ENCODE measurements at places on chromosomes 11 and 22.

DNA sequence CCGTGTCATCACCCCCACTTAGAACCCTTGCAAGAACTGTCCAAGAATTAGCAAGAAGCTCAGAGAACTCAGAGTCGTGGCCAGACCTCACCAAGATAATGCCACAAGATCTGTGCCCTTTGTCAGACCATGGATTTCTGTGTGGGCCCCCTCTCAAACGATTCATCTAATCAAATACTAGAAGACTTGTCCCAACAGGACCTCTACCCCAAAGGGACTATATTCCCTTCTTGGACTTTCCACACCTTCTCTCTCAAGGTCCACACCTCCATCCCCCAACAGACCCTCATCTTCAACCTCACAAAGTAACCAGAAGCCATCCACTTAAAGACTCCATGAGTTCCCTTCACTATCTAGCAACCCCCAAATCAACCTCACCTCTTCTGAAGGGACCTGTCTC lies 2.8 kb downstream of the POLR3H start:
- no peak for DNase-seq

GRCh38 chr11:15665368-15665871 lies 550.7 kb downstream of the INSC start:
- DNase-seq = no peak

GRCh38 chr11:64235437-64236161 lies 1.2 kb downstream of the VEGFB start:
- no peak for DNase-seq

- DNase-seq = no peak
These were observed 12.4 kb upstream of the MTMR3 start for GRCh38 chr22:29870574-29870973.

DNA sequence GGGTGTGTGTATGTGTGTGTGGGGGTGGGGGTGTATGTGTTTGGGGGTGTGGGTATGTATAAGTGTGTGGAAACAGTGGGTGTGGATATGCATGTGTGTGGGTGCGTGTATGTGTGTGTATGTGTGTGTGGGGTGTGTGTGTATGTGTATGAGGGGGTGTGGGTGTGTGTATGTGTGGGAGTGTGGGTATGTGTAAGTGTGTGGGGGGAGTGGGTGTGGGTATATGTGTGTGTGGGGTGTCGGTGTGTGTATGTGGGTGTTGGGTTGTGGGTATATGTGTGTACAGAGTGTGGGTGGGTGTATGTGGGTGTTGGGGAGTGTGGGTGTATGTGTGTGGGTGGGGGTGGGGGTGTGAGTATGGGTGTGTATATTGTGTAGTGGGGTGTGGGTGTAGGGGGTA lies 206.0 kb downstream of the OPCML start:
- no peak for DNase-seq

DNA sequence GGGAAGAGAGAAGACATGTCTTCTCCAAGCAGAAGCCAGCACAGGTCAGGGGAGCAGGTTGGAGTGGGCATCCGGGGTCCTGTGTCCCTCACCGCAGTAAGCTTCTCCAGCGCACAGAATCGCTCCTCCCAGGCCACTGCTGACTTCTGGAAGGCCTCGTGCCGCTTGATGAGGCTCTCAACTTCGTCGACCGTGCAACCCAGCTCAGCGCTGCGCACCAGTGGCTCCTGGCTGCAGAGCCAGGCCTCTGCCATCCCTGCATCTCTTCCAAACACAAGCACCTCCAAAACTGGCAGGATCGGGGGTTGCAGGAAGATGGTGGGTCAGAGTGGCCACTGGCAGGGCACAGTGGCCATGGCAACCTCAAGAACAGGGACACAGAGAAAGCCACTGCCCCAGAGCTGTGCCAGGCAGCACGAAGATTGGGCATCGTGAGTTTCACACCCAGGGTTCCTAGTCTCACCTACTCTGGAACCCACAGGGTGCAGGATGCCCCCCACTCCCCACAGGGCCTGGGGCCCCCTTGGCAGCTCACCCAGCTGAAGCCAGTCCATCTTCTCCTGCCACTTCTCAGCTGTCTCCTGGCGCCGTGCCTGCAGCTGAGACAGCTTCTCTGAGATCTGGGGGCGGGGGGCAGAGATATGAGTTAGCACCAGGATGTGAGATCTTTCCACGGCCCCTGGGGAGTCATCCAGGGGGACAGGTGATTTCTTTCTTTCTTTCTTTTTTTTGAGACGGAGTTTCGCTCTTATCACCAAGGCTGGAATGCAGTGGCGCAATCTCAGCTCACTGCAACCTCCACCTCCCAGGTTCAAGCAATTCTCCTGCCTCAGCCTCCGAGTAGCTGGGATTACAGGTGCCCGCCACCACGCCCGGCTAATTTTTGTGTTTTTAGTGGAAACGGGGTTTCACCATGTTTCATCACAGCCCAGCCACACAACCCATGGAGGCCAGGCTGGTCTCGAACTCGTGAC lies 11.2 kb upstream of the RBM4B start:
- DNase-seq = no peak

GRCh38 chr22:39745789-39746188 lies 147.8 kb downstream of the ENTHD1 start:
- no peak for DNase-seq

GRCh38 chr22:17167486-17167885 lies 8.4 kb upstream of the HDHD5 start:
- no peak for DNase-seq

- DNase-seq = no peak
These were observed 32.3 kb downstream of the PIWIL4 start for GRCh38 chr11:94599510-94599909.

GRCh38 chr11:10021563-10021962 lies 272.5 kb downstream of the SBF2 start:
- DNase-seq = no peak

GRCh38 chr11:64324692-64325469 lies 7.0 kb downstream of the PRDX5 start:
- DNase-seq = no peak

DNA sequence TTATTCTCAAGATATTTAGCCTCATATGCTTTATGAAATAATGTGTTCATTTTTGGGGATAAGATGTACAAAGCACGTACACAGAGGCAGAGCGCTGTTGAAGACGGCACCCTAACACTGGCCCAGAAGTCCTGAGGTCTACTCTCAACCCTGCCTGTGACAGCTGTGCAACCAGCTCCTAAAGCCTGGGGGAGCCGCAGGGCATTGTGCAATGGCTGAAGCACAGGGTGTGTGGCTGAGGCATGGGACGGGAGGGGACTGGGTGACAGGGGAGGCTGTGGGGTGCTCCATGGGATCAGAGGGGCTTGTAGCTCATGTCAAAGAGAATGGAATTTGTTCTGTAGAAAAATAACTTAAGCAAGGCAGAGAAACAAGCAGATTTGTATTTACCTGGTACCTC lies 27.7 kb downstream of the FAM227A start:
- DNase-seq = no peak

DNA sequence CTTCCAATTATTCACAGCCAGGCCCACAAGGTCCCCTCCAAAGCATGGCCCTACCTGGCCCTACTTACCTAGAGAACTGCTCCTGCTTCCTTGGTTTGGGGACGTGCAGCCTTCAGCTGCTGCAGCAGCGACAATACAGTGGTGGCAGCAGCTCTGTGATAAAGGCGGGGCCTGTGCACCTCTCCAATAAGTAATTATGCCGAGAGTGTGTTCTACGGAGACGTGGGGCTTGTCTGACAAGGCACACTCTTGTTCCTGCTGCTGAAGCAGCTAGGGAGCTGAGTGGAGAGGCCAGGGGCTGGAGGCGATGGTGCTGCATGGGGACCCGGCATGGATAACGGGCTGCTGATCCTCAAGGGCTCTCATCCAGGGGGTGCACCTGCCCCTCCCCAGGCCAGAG lies 98.0 kb upstream of the THY1 start:
- no peak for DNase-seq

DNA sequence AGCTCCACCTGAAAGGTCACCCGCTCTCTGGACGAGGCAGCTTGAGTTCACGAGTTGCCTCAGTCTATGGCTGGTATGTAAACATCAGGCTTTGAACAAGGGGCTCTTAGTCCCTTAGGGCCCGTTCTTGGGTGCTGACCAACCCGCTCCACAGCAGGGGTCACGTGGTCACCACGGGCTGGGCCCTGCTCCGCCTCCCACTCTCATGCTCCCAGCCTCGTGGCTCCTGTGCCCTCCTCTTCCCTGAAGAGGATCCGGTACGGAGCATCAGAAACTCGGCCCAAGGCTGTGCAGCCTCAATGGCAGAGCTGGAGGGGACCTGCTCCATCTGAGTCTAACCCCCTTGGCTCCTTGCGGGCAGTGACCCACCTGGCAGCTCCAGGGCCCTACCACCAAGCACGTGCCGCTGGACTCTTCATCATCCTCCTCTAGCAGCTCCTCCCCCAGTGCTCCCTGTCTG lies 54.2 kb upstream of the TTLL12 start:
- no peak for DNase-seq

DNA sequence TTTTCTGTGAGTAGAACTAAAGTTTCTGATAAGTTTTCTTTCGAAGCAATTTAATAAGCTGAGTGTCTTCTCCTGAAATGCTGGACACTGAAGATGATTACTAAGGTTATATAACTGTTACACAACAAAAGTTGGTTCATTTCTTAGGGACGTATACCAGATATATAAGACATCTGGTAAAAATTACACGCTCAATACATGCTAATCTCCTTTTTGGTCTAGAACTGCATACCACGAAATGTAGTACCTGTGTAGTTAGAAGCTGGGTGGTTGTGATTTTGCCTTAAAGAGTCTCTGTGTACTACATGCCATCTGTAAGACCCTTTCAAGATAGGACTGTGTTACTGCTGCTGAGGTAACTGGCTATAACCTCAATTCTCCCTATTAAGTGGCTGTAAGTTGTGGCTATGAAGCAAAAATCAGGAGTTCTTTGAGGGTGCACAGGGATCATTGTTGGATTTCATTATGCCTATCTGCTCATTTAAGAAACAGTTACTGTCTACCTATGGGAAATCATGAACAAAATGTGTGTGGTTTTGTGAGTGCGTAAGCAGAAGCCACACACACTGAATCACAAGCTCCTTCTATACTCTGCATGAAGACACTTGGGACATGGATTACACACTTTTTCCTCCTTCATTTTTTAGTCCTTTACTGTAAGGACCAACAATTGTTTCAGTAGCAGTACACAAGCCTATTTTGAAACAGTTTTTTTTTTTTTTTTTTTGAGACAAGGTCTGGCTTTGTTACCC lies 195.9 kb downstream of the SWAP70 start:
- DNase-seq = no peak

GRCh38 chr22:47716890-47717615 lies 954.6 kb downstream of the TBC1D22A start:
- no peak for DNase-seq

- no peak for DNase-seq
These were observed 10.5 kb upstream of the MYEOV start for GRCh38 chr11:69283446-69283845.

GRCh38 chr22:26095256-26095956 lies 73.9 kb upstream of the SEZ6L start:
- DNase-seq = no peak

DNA sequence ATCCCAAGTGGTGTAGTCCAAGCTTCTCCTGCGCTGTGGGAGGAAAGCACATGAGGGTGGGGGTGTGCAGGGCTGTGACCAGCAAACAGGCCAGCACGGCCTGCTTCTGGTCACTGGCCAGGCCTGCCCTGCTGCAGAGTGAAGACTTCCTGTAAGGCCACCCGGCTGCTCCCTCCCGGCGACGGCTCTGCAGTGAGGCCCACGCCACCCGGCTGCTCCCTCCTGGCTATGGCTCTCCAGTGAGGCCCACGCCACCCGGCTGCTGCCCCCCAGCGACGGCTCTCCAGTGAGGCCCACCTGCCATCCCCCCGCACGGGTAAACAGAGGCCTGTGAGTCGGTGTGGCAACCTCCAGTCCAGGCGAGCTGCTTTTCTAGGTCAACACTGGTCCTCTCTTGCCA lies 31.4 kb upstream of the BRSK2 start:
- no peak for DNase-seq

- no peak for DNase-seq
These were observed 30.2 kb downstream of the MUC5B start for GRCh38 chr11:1253103-1253485.

DNA sequence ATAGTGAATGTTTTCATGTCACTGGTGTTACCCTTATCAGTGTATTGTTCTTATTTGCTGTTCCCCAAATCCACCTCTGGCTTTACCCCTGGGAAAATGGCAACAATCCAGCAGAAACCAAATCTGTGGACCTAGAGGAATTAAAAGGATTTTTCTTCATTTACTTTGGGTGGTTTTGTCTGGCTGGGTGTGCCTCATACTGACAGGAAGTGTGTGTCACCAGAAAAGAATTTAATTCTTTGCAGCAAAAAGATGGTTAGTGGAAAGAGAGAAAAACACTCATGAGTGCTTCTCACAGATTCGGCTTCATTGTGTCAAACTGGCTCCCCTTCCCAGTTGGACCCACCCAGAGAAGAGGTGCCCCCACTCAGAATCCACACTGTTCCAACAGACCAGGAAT lies 38.9 kb downstream of the FZD4 start:
- no peak for DNase-seq

- no peak for DNase-seq
These were observed 9.7 kb downstream of the MRGPRD start for GRCh38 chr11:68970921-68971636.

- no peak for DNase-seq
These were observed 113.2 kb downstream of the FEZ1 start for GRCh38 chr11:125382822-125383221.

DNA sequence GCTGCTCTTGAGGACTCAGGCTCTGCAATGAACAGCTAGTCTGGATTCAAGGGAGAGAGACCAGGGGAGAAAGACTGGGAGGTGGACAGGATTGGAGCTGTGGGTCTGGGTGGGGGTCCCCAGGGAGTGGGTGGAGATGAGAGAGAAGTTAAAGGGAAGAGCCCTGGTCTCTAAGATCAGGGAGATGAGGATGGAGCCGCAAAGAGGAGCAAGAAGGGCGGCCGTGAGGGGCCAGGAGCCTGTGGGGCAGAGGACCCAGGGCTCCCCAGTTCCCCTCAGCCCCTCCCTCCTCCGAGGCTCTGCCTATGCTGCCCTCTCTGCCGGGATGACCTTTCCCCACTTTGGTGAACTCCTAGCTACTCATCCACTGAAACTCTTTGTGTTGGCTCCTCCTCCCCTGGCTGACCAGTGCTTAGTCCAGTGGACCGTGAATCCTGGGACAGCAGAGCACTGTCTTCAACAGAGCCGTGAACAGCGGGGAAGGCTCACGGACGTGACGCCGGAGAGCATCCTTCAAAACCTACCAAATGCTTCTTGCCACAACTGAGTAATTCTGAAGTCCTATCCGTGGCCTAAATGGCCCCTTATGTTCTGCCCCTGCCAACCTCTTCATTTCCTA lies 16.4 kb upstream of the RFPL3 start:
- no peak for DNase-seq

- DNase-seq = peak; percentile 51
These were observed 419 bp downstream of the ANKRD54 start for GRCh38 chr22:37843741-37844089.

- DNase-seq = no peak
These were observed 5.8 kb downstream of the MGAT3 start for GRCh38 chr22:39462443-39463221.
